H7 (cell line): ENCODE measurements at places on chromosomes 13 and 19.

DNA sequence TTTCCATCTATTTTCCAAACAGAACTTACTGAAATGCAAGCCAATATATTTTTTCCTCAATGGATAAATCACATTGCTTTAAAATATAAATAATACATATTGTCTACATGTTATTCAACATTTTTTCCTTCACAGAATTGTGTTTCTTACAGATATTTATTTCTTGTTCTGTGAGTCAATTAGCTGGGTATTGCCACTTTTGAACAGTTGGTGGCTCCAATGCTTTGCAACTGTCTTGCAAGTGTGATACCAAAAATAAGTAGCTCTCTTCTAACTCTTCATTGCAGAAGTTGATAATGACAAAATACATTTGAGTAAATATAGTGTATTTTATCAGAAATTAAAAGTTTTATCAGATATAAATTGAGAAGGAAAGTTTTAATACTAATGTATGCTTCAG is 17.1 kb upstream of the GPC5 start:
- no peak for DNase-seq

GRCh38 chr13:24899601-24900000 is 135.6 kb downstream of the RNF17 start:
- no peak for DNase-seq

GRCh38 chr13:49219647-49220035 is 497 bp upstream of the MLNR start:
- DNase-seq, result no peak

DNA sequence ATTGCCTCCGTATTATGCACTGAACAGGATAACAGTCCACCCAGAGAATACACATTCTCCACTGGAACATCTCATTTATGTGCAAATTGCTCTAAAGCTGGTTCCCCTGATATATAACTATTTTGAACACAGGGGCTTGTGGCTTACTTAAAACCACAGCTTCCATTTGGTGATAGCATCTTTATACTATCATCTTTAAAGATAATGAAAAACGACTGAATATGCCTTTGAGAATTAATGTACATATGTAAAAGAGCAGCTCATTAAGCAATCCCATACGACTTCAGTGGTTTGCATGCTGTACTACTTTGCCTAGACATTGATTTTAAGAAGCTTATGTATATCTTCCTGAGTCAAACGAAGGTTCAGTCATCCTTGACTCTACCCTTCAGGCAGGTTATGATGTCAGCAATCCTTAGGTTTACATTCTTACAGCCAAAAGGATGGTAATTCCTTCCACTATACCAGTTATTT is 40.8 kb downstream of the BRD4 start:
- DNase-seq, result no peak

- DNase-seq, result no peak
Observed at GRCh38 chr13:47484548-47484947, 516.5 kb downstream of the SUCLA2 start.

DNA sequence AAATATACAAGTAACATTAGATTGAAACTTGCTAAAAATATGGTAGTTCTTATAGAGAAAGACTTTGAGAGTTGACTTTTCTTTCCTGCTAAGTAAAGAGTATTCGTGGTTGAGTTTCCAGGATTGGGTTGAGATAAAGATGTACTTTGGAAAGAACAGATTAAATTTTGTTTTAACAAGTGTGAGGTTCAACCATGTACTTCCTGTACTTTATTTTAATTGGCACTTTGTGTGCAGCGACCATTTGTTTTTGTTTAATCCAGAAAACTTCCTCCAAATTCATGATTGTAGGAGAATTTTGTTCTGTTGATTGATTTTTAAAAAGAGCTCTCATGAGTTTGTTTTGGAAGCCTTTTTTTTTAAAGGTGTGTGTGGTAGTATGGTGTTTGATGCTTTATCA is 46.9 kb downstream of the PAN3 start:
- no peak for DNase-seq

GRCh38 chr13:78022164-78022877 is 103.7 kb upstream of the EDNRB start:
- DNase-seq, result no peak

- DNase-seq, result peak; percentile 20
Observed at GRCh38 chr13:113374511-113375175, 10.7 kb upstream of the GRTP1 start.

DNA sequence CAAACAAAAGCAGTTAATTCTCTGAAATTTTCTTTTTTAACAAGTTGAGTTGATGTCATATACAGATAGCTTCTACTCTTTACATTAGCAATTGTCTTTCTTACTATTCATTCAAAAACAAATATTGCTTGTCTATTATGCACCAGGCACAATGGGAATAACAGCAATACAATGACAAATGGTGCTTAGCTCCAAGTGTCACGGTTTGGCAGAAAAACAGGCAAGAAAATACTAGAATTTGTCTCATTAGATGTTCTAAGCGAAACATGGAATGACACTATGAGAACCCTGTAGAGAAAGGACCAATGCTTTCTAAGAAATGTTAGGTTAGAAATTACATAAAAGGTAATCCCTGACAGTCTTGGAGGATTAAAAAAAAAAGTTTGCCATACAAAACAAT is 187.6 kb downstream of the PCDH9 start:
- no peak for DNase-seq

GRCh38 chr13:92137520-92137919 is 739.1 kb downstream of the GPC5 start:
- DNase-seq, result no peak

GRCh38 chr19:42115219-42115618 is 17.0 kb downstream of the POU2F2 start:
- DNase-seq, result no peak

DNA sequence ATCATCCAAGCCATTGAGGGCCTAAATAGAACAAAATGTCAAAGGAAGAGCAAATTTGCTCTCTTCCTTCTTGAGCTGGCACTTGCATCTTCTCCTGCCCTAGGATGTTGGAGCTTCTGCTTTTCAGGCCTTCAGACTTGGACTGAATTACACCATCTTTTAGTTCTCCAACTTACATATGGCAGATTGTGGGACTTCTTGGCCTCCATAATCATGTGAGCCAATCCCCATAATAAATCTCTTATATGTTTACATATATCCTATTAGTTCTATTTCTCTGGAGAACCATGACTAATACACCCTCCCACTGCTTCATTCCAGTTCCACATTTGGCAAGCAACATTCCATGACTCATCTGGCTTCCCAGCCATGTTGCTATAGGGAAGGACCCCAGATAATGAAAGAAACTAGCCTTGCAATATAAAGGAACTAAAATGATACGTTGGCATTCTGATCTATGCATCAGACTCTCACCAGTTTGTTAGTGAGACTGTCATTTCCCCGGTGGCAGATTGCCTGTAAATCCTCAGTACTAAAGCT is 11.0 kb upstream of the ACOD1 start:
- DNase-seq, result no peak

DNA sequence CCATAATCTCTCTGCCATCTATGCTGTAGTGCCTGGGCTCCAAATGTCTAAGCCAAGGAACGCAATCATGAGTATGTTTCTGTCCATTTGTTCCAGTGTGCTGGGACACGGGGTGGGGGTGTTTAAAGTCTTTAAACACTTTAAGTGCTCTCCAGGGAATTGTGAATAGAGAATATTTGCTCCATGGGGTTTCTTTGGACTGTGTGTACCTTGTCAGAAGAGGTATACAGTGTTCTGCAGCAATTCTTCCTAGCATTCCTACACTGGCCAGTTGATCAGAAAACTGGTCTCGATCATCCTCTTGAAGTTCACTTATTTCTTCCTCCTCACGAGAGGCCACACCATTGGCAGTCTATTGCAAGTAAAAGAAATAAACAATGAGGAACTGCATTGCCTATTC is 35.1 kb upstream of the EEF1AKMT1 start:
- no peak for DNase-seq

DNA sequence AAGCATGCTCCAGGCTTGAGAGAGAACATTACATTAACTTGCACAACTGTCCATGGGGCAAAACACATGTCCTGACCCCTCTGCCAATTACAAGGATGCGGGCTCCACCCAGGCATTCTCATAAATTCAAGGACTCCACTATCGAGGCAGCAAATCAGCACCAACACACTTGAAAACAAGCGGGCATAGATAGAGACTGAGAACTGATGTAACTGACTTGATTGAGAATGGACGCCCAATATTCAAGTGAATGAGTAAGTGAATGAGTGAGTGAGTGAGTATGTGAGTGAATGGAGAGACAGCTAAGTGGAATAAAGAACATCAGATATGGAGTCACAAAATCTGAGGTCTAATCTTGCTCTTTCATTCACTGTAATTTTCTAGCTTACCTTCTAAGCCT is 75.0 kb upstream of the VSTM2B start:
- no peak for DNase-seq

- DNase-seq, result no peak
Observed at GRCh38 chr13:74017301-74018061, 116.7 kb downstream of the KLF12 start.

- peak; percentile 80 for DNase-seq
Observed at GRCh38 chr13:99805361-99805760, 166.2 kb downstream of the ZIC5 start.

GRCh38 chr19:1668486-1669270 is 16.3 kb upstream of the TCF3 start:
- DNase-seq, result peak; percentile 80

DNA sequence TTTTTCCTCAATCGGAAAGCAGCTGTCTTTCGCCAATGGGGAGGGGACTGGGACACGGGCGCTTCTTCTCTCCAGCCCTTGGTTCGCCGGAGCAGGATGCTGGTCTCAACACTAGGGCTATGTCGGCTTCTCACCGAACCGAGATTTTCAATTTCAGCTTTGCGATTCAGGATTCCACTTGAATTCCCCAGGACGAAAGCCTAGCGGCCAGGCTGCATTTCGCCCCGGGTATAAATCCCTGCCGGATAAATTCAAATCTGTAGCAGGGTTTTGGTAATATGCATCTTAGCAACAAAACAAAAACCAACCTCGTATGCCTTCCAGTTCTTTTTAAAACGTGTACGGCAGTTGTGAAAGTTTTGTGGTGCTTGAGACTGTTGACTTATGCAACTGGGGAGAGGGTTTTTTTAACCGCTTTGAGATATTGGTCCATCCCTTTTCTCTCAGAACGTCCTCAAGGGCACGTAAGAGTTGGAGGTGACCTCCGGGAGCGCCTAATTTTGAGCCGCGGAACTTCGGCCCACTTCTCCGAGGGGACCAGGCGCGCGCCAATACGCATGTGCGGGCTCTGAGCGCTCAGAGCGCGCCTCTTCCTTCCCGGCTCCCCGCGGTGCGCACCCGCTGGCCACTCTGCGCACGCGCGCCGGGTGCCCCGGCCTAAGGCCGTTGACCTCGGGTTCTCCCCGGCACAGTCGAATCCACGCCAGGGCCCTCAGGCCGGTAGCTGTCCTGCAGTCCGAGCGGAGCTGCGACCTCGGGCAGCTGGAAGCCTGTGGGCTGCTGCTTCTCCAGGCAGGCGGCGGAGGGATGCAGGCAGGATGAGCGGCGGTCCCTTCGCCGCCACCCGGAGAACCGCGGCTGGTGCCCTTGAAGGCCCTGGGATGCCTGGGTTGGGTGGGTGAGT is 7.6 kb downstream of the POU4F1 start:
- DNase-seq, result peak; percentile 92

- no peak for DNase-seq
Observed at GRCh38 chr19:16016226-16017137, 59.8 kb upstream of the TPM4 start.

DNA sequence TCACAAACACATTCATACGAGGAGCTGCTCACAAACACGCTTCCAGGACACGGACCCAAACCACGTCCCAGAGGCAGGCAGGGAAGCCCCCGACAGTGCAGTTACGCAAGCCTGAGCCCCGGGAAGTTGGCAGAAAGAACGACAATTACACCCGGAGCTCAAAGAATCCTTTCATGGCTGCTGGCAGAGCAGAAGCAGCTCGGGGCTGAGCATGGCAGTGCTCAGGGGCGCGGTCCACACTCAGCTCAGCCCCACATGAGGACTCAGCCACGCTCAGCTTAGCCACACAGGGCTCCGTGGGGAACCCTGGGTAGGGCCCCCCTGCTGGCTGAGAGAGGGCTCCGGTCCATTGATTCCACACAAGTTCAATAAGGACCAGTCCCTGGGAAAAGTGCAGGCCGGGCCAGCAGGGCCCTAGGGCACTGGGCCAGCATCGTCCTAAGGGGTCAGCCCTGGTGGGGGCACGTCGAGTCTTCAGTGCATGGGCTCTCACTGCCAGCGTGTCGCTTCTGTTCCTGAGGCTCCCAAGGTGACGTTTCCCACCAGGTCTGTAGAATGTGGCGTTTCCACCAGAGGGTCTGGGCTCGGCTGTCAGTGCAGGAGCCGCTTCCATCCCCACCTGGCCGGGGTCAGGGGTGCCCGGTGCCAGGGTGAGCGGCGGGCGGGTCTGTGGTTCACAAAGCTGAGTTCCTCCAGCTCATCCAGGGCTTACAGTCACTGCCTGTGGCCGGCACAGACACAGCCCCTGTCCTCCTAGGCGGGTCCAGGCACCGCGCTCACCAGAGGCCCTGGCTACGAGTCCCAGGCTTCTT is 23.1 kb downstream of the GAS6 start:
- DNase-seq, result no peak

GRCh38 chr13:99467764-99468163 is 33.5 kb upstream of the TM9SF2 start:
- no peak for DNase-seq

DNA sequence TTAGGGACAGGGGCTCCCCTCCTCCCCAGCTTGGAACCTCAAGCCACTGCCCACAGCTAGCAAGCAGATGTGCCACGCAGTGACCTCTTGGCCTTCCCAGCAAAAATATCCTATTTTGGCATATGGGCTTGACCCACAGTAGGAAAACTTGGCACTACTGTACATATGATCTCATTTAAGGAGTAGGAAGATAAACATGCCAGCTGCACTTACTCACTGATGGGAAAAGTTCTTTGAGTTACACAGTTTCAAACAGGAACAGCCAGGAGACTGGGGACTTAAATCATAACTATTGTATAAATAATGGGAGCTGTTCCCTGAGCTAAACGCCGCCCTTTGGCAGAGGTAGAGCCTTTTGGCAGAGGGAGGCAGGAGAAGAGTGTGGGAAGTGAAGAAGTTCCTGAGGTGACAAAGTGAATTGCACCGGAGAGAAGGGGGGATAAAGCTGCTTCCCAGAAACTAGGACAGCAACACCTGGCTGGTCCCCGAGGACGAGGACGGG is 6.1 kb downstream of the SACS start:
- no peak for DNase-seq

GRCh38 chr13:90683711-90684131 is 663.8 kb upstream of the MIR17HG start:
- no peak for DNase-seq

DNA sequence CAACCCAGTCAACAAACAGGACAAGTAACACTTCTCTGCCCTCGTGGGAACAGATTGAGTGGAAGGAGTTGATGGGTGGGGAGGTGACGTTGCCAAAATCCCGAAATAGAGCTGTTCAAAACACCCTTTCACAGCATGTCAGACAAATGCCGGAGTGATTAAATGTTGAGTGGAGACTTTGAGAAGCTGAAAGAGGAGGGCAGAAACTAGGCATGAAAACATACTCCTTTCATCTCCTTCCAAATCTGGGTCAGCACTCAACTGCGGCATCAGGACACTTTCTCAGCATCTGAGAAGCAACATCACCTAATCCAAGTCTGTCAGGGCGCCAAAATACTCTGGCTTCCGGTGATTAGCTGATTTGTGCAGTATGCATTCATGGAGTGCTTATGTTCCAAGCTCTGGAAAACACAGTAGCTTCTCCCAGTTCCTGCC is 51.5 kb upstream of the MRI1 start:
- DNase-seq, result no peak

- no peak for DNase-seq
Observed at GRCh38 chr19:37452500-37453245, 14.6 kb downstream of the ZNF569 start.
